ENCODE measurements at places on chromosomes 6 and 20.

DNA sequence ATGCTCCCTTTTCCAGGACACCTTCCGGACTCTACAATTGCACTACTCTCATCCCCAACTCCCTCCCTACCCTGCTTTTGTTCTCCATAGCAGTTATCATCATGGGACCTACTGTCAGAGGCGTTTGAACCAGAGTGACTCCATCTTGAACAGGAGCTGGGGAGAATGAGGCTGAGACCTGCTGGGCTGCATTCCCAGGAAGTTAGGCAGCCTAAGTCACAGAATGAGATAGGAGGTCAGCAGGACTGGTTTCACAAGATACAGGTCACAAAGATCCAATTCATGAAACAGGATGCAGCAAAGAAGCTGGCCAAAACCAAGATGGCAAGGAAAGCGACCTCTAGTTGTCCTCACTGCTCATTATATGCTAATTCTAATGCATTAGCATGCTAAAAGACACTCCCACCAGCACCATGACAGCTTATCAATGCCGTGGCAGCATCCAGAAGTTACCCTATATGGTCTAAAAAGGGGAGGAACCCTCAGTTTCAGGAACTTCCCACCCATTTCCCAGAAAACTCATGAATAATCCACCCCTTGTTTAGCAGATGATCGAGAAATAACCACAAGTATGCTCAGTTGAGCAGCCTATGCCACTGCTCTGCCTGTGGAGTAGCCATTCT lies 15.6 kb downstream of the SLC13A3 start:
- no peak for DNase-seq

DNA sequence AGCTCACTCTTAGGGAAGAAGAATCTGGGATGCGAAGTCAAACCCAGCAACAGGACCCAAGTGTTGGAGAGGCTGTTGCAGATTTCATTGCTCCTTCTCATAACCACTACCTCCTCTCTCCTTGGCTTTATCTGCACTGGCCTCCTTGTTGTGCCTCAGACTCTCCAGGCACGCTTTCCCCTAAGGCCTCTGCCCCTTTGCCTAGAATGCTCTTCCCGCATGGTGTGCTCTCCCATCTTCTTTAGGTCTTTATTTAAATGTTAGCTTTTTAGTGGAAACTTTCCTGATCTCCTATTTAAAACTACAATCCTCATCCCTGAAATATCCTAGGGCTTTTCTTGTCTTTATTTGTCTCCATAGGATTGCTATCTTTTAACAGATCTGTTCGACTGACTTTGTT lies 94.9 kb upstream of the TMEM30A start:
- DNase-seq, result no peak

DNA sequence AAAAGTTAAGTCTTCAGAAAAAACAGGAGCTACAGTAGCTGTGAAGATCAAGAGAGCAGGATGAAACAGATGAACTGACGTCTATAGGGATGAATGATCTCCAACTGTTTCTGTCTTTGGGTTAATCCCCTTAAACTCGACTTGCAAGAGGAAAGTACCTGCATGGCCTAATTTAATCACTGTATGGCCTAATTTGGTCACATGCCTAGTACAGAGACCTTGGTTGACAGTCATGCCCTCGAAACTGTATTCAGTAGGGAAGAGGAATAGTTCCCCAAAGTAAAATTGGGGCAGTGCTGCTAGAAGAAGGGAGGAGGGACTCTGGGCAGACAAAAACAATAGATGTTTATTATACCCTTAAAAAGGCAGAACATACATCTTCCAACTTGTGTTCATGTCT lies 10.0 kb upstream of the SMAP1 start:
- DNase-seq, result no peak

GRCh38 chr6:118584911-118585310 lies 36.8 kb downstream of the PLN start:
- no peak for DNase-seq

GRCh38 chr20:57147185-57147584 lies 119.3 kb downstream of the BMP7 start:
- DNase-seq, result no peak

Measured in RKO (cell line).